ENCODE measurements at places on chromosomes 2 and 18.

DNA sequence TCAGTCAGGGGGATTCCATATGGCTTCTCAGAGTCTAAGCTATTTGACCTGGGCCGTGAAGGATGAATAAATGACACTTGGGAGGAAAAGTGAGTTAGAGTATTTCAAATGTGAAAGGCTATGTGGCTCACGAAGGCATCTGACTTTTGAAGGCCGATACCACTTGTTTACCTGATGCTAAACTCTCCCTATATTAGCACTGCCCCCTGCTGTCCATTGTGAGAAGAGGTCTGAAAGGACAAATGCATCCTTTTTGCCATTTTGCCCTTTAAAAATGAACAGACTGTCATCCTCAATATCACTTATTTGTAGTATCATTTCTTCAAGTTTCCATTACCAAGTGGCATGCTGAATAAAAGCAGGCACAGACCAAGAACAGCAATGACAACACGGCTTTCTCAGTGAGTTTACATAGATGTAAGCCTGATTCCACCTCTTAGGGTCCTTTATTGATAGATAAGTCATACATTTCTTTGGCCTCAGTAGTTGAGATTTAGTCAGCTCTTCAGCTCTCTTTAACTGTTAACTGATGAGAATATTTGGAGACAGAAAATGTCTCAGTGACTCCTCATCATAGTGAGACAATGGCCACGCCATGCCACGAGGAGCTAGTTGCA, 40.1 kb downstream of the DOCK10 start:
- DNase-seq: peak; percentile 66

GRCh38 chr2:190407246-190407661, 901 bp upstream of the MFSD6 start:
- no peak for DNase-seq

DNA sequence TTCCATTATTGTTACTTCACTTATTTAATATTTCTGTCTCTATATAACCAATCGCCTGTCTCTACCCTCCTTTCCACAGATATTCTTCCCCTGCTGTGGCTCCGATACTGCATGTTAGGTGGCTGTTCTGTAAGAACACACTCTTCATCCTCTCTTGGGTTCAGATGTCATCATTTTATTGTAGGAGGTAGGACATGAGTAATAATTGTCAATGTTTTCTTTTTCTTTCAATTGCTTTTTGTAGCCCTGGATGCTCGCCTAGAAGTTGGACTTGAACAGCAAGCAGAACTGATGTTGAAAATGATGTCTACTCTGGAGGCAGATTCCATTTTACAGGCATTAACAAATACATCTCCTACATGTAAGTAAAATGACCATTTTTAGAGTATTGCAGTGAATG, 128.6 kb downstream of the BIRC6 start:
- DNase-seq: no peak

DNA sequence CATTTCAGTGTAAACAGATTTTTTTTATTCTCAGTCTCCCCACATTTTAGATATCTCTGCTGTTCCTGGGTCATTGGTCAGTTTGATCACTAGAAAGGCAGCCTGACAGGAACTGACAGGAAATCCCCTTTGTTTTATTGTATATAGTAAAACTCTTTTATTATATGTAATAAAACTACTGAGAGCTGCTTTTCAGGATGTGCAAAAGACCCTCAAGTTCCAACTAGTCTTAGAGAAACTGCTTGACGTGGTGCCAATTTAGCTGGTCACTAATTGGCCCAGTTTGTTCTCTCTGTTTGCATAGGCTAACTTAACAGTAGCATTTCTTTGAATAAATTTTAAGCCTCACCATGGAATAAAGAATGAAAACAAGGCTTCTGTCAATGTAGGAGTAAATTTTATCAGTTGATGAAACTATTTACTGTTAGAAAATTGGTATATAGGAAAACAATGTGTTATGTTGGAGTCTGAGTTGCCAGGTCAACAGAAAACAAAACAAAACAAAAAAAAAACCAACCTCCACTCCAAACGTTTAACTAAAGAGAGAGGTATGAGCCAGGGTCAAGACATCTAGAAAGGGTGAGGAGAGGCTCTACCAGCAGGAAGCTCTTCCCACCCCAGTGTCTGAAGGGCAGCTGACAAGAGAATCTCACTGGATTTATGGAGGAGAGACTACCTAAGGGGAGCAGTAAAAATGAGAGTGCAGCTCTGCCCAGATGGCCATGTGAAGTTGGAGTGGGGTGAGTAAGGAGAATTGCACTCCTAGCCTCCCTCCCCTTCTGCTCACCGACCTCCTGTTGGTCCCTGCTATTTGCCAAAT, 184.6 kb downstream of the ST6GAL2 start:
- no peak for DNase-seq

GRCh38 chr18:74493689-74494088, 2.5 kb upstream of the CNDP2 start:
- peak; percentile 14 for DNase-seq

- DNase-seq: no peak
These were observed 42.3 kb downstream of the SMAD2 start for GRCh38 chr18:47888156-47888555.

DNA sequence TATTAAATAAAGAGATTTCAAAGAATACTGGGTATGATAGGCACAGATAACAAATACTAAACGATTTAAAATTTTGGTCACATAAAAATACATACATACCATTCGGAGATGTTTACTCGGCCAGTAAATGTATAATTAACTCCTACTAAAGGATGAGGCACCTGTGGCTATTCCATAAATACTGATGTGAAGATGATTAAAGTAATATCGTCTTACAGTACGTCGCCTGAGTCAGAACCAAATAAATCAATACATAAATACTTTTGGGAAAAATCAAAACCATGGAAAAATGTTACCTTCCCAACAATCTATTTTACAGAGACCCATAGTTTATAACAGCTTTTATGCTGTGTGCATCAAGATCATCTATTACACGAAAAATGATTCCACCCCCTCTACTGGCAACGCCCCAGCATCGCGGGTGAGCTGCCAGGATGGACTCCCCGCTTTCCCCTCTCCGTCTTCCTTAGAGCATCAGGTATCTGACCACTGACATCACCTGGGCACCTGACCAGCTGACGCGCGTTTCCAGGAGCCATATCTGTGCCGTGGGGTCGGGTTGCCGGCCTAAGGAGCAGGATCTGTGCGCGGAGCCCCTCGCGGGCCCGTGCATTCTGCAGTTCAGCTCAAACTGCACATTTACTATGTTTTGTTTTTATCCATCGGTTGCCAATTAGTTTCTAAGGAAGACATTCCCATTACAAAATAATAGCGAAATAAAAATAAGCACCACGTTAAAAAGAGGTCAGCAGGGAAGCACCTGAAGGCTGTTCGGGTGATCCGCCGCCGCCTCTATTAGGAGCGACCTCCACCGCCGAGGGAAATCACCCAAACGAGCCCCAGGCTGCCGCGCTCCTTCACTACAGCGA, 901 bp downstream of the ICA1L start:
- DNase-seq: no peak

DNA sequence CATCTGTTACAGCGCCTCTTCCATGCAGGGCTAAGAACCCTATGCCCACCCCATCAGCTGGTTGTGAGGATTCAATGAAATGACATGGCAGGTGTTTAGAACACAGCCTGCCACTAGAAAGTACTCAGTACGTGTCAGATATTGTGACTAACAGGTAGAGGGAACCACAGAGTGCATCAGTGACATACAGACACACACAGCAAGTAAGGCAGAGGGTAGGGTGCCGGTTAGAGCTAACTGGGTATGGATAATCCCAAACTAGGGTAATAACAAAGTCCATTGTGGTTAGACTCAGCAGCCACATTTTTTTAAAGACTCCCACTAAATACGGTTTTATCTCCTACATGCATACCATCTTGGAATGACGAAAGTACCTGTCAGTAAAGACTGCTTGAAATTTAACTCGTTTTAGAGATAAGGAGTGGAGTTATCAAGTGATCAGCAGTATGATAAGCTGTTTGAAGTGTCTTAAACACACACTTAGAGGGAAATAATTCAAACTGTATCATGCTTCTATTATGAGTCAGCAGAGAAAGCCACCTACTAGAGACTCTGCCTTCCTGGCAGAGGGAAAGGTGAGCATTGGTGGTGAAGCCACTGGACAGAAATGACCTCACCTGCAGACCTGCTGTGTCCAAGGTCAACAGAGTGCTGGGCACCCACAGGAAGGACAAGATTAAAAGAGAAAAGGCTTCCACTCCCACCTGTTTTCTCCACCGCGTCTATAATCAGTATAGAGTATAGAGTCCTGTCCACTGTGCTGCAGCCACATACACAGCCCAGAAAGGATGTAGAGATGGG, 20.6 kb downstream of the MPPE1 start:
- peak; percentile 6 for DNase-seq

DNA sequence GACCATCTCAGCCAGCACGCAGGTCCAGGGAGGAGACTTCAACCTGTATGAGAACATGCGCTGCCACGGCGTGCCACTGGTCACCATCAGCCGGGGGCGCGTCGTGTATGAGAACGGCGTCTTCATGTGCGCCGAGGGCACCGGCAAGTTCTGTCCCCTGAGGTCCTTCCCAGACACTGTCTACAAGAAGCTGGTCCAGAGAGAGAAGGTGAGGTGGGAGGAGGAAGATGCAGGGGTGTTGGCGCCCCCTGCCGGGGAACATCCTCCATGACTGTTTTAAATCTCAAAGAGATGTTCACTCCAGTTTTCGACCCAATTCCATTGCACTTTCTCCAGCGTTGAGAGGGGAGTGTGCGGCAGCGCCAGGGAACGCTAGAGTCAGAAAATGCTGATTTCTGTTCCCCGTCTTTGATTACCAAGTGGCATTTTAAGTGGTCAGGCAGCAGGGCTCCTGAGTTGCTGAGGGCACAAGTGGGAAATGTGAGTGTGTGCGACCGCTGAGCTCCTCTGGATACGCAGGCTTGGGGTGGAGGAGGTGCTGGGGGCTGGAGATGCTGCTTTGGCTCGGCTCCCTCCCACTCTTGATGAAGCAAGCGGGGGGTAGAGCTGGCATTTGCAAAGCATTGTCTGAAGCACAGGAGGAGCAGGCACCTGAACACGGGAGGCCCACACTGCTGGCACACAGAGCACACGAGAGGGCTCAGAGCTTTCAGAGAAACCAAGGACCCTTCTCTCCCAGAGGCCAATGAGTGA, 27.7 kb upstream of the MAPRE3 start:
- no peak for DNase-seq

DNA sequence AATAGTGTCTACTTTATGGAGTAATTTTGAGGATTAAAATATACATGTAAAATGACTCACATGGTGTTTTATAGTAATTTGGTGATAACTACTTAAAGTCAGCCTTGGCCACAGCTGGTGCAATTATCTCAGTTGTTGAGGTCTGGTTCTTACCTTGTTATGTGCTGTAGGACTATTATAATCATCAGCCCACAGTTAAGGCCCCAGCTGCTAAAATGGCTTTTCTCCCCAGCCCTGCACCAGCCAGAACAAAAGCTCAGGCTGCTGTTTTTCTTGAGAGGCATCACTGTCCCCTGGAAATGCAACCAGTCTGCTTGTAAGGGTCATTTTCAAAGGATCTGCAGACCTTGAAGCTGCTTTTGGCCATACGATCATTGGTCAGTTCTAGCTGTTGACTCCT, 283.3 kb upstream of the THUMPD2 start:
- no peak for DNase-seq

GRCh38 chr2:113058998-113059960, at the start of gene IL36RN:
TSS of gene IL36RN (plus strand) at chr2:113059198. CDS start at chr2:113059439, 241 bp downstream.
- no peak for DNase-seq

- DNase-seq: no peak
These were observed 98.1 kb upstream of the SERPINE2 start for GRCh38 chr2:224137208-224137607.

DNA sequence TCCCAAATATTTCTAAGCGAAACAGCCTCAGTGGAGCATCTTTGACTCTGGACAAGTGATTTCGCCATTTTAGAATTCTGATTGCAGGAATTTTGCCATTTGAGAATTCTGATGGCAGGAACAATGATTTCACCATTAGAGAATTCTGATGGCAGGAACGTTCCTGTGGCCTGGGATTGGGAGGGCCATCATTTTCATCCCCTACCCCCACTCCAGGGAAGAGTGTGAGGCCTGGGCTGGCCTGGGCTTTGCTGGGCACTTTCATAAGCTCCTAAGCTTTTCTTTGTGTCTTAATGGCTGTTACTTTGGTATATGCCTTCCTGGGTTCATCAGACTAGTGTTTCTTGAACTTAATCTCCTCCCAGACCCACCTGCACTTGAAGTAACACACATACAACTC, 129.3 kb upstream of the EPAS1 start:
- no peak for DNase-seq

- no peak for DNase-seq
These were observed 6.7 kb downstream of the BCL2 start for GRCh38 chr18:63312737-63313395.

DNA sequence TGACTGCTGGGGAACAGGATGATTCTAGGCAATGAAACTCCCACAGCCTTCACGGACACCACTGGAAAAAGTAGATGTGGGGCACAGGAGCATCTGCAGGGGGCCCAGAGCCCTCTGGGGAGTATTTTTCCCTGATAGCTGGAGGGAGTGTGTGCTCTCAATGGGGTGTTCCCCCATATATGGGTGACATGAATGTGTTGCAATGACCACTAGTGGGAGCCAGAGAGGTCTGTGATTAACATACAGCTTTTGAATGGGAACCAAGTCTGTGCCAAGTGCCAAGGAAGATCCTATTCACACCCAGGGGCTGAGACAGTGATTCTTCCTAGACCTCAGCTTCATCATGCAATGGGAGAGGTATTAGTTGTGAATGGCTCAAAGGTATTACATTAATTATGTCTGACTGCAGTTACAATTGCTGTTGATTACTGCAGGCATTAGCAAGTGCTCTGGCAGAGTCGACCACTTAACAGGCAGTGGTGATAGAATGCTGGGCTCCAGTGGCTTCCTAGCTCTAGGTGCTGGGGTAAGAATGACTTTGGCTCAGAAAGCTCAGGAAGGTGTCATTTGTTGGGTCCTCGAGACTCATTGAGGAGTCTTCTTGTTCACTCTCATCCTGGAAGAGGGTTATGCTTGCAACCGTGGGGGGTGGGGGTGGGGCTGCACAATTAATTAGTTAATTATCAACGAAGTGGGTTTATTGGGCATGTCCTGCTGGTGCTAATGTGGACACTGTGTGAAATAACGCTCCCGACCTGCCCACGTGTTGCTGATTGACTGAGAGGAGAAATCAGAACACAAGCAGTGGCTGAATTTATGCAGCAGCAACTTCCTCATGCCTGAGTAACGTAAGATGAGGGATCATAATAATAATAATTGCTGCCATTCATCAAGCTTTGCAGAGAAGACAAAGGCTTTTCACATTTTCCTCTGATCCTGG, 194.1 kb downstream of the CLIP4 start:
- DNase-seq: peak; percentile 61

DNA sequence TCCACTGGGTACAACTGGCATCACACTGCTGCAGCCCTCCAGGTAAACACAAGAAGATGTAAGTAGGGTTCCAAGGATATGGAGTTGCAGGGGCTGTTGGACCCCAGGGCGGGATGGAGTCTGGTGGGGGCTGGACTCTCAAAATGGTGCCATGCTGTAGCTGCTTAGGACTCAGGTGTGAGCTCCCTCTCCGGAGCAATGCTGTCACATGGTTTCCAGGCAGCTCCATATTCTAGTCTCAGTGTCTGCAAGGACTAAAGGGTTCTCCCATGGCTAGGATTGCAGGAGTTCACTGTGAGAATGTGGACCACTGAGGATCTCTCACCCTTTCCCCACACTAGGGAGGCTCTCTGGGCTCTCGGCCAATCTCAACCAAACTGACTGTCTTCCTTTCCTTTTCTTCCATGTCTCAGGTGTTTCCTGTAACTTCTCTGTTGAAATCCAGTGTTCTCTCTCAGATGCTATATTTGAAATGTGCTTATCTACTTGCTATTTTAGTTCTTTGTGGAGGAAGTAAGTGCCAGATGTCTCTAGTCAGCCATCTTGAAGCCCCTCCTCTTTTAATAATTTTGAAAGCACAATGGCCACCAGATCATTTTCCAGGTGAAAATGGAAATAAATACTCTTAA, 57.6 kb downstream of the CCNT2 start:
- no peak for DNase-seq

Data from SJSA1 (cell line).